Mucosa of gallbladder (tissue), 1 donor: ENCODE measurements at places on chromosomes 2 and 18. TPM values are rescaled to one million over a fixed set of nuclear protein-coding genes. Genes with fewer than 3 reads are reported as not detected.

The DYNAP gene
- not detected for total RNA-seq

GRCh38 chr2:30287857-30288513 lies 56.7 kb downstream of the LBH start:
- DNase-seq = no peak

DNA sequence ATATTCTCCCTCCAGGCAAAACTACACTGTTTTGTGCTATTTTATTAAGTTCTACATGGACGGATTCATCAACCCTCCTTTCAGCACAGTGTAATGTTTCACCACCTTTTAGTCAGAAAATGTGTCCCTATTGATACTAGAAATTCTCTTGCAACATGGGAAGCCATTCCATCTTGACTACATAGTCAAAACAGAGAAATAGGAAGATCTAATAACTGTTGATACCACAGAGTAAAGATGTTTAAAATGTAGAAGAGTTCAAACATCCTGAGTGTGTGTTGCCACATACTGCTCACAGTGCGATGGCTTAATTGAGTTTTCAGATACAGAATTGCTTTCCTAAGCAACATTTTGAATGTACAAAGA lies 492.2 kb upstream of the RAB12 start:
- no peak for DNase-seq

The NT5DC4 gene
- 0.12 TPM for total RNA-seq

DNA sequence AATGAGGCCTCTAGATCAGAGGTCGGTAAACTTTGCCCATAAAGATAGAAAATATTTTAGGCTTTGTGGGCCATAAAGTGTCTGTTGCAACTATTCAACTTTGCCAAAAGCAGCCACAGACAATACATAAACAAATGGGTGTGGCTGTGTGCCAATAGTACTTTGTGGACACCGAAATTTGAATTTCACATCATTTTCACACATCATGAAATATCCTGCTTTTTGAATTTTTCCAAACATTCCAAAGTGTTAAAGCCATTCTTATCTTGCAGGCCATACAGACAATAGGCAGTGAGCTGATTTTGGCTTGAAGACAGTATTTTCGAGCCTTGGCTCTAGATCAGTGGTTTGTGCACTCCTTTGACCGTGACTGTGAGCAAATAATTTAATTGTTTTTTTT lies 51.1 kb upstream of the EPC2 start:
- DNase-seq = no peak

The CIB4 gene
- total RNA-seq = not detected
